Fibroblast of skin of left quadriceps (primary cell): ENCODE measurements at places on chromosomes 4 and X.

DNA sequence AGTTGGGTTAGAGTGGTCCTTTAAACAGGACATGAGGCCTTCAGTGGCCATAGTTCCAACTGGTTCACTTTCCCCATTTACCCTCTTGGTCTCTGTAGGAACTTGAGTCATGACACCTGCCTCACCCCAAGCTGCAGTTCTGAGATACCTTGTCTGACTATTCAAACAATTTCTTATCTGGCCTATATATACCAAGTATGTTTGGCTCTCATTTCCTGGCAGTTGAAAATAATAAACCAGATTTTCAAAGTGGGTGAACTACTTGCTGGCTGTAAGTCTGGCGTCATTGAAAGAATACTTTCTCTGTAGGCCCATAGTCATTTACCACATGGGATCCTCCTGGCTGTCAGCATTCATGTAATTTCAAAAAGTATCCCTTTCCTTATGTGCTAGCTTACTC lies 228.8 kb downstream of the SHROOM3 start:
- DNase-seq = no peak

- DNase-seq = no peak
Measured at GRCh38 chr4:175325230-175325629, 407.1 kb downstream of the ADAM29 start.

DNA sequence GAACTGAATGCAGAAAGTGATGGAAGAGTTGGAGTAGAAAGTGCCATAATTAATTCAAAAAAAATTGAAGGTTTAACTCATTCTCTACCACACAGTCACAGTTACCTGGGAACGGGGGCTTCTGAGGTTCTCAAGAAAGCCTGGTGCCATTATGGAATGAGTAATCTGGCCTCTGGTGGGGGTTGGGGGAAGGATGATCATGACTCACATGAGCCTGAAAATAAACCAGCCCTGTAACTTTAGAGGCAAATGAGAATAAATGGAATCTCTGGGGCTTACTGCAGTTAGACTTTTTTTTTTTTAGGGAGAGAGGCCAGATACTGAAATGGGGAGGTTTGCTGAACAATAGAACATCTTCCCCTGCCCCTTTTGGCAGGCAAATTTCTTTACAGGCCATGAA lies 55.3 kb downstream of the SOD3 start:
- peak; percentile 82 for DNase-seq

- no peak for DNase-seq
Measured at GRCh38 chr4:66023061-66023460, 352.8 kb upstream of the EPHA5 start.

DNA sequence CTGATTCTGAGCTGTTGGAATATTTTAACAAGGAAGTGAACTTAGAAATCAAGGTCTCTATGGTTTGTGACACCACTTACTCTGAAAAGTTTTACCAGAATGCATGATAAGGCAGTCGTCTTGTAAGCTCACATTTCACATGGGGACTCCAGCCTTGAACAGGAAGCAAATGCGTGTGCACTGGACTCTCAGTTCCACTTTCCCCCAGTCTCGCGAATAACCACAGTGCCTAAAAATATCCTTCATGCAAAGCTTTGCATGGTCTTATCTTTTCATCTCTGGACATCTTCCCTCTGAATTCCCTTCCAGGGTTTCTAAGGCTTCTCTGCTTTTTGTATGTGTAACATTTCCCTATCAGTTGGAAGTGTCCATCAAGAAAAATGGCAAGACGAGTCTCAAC lies 581.8 kb downstream of the NLGN4X start:
- DNase-seq = no peak

- no peak for DNase-seq
Measured at GRCh38 chr4:16377887-16378286, 151.6 kb upstream of the TAPT1 start.

GRCh38 chrX:148913971-148914370 lies 413.6 kb downstream of the AFF2 start:
- no peak for DNase-seq

- DNase-seq = no peak
Measured at GRCh38 chr4:39046249-39046648, 14.0 kb upstream of the TMEM156 start.

DNA sequence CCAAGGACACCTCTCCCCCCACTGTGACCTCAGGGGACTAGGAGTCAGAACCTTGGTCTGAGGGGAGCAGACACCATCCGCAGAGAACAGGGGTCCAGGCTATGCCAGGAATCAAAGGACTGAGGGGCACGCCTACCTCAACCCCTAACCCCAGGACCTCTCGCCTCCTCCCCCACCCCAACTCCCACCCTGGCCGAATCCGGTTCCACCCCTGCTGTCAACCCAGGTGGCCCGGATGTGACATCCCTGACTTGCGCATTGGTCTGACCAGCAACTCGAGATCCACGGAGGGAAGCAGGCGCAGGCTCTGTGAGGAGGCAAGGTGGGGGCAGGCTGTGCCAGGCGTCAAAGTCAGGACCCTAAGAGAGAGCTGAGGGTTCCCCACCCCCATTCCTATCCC lies 468 bp upstream of the MAGEA4 start:
- DNase-seq = no peak

DNA sequence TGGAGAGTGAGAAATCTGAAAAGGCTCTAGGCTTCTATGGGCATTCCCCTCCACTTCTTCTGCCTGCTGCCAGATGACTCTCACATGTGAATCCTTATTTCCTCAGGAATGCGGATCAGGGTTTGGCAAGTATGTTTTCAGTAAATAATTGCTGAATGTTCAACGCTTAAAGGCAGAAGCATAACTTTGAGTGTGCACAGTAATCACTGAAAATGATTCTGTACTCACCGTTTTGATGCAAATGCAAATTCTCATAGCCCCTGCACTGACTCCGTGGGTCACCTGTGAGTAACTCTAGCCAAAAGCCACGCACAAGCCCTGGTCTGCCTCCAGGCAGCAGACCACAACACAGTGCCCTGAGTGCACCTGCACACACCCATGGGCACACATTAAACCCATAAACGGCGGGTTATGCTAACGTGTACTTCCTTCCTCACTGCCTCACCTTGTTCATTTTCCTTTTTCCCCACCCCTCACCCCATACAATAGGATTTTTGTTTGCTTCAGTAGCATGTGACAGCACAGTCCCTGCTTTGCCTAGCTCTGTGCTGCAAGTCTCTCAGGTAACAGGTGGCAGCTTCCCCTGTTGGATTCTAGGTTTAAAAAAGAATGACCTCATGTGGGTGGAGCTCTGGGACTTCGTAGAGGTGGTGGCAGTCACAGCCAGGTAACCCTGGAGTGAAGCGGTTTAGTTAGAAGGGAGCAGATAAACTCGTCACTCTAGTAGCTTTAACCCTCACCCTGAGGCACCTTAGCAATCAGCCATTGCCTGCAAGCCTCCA lies at the start of gene ARHGEF38:
ARHGEF38 (plus strand) TSS at position 656 of the 782 bp plus-strand sequence. CDS start 146 bp downstream, outside the sequence.
- no peak for DNase-seq

- no peak for DNase-seq
Measured at GRCh38 chr4:25978327-25978726, 64.3 kb downstream of the SMIM20 start.

GRCh38 chr4:20422398-20422797 lies 170.7 kb downstream of the SLIT2 start:
- no peak for DNase-seq

DNA sequence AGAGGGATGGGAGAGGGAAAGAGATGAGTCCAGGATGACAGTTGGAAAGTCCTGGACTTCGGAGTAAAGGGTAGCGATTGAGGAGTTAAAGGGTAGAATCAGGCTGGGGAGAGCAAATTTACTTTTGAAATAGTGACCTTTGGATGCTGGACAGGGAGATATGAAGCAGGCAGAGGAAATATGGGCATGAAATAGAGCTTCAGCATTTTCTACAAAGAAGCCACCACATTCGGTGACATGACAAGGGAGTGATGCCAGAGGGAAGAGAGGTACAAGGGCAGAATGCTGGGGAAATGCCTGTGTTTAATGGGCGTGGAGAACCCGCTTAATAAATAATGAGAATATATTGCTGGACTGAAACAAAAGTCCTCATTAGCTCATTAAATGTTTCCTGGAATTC lies 92.7 kb downstream of the TBL1X start:
- no peak for DNase-seq

- DNase-seq = peak; percentile 1
Measured at GRCh38 chr4:30073011-30073710, 647.0 kb upstream of the PCDH7 start.

- peak; percentile 57 for DNase-seq
Measured at GRCh38 chr4:76518241-76518640, 83.2 kb downstream of the SHROOM3 start.

DNA sequence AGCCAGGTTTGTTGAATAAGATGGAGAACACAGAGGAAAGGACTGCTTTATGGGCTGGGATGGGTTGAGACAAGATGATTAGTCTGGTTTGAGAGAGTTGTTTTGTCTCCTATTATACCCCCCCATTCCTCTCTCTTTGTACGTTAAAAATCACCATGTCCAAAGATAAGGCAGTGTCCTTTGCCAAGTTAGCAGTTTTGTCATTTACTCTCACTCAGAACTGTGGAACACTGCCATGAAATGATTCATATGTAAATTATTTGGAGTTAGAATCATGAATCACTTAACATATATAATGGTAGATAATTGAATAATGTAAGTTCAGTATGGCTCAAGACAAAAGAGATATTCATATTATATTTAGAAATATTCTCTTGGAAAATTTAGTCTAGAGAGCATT lies 151.3 kb downstream of the DCLK2 start:
- peak; percentile 89 for DNase-seq

GRCh38 chr4:119682099-119682498 lies 53.5 kb upstream of the PDE5A start:
- no peak for DNase-seq

DNA sequence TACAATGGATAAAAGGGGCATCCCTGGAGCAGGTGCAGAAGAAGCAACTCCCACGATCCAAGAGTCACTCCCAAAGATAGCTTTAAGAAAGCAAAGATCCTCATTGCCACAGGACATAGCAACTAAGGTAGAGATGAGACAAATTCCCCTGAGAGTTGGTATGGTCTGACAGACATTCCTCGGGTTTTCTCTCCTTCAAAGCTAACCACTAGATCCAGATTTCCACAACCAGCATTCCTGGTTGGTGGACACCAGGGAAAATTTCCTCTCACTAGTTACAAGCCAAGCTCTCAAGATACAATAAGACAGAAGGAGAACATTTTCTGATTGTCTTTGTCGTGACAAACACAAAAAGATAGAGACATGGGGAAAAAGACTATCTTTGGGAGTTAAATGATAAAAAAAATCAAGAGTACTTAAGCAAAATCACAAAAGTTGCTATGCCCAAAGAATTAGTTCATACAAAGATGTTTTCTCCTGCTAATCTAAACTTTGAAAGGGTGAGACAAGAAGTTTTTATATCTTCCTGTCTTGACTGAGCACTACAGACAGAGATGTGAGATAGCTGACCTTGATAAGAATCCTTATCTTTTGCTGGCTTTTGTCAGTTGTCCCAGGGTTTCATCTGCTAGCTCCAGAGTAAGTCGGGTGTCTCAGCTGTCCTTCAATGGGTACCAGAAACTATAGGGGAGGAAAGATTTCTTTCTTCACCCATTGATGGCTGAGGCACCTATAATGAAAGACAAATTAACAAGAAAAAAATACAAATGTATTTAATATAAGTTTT lies 200.5 kb downstream of the CENPC start:
- no peak for DNase-seq

- DNase-seq = no peak
Measured at GRCh38 chr4:173214661-173215060, 46.0 kb downstream of the GALNT7 start.

GRCh38 chrX:39613997-39614679 lies 483.6 kb downstream of the BCOR start:
- DNase-seq = no peak

DNA sequence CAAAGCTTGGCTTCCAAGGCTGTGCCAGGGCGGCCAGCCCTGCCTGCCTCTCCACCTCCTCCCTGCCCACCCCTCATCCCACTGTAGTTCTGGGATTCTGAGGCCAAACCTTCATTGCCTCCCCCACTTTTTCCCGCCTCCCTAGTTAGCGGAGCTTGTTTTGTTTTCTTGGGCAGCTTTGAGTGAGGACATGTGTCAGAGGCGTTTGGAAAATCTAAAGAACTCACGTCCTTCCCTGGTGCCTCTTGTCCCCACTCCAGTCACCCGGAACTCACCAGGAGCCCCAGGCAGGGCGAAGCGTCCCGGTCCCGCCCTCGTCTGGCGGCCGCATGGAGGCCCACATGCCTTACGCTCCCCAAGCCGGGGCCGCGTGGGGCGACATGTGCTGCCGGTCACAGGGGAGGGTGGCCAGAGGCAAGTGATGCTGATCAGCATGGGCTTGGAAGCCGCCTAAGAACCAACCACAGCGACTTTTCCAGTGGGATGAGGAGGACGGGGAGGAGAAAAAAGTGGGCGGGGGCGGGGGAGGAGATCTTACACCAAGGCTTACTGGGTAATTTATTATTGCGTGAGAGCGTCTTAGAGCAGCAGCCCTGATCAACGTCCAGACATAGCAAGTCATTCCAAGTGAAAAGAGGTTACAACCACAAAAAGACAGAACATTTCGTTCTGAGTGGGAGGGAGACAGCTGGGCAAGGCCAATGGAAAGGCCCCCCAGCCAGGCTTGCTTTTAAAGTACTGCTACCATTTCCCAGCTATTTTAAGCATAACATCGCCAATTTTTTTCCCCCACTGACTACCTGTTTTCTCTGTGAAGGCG lies 48.5 kb downstream of the PRPS1 start:
- DNase-seq = peak; percentile 60

DNA sequence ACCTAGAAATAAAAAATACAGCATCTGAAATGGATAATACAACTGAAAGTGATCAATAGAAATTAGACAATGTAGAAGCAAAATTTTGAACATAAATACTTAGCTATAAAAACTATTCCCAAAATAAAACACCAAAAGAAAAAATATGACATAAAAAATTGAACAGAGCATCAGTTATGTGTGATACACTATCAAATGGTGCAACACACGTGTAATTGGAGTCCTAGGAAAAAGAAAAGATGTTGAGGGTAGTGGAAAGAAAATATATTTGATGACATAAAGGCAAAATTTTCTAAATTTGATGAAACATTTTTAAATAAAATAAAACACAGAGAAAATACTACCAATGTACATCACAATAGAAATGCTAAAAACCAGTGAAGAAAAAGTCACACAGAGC lies 63.1 kb downstream of the NPY2R start:
- DNase-seq = no peak

DNA sequence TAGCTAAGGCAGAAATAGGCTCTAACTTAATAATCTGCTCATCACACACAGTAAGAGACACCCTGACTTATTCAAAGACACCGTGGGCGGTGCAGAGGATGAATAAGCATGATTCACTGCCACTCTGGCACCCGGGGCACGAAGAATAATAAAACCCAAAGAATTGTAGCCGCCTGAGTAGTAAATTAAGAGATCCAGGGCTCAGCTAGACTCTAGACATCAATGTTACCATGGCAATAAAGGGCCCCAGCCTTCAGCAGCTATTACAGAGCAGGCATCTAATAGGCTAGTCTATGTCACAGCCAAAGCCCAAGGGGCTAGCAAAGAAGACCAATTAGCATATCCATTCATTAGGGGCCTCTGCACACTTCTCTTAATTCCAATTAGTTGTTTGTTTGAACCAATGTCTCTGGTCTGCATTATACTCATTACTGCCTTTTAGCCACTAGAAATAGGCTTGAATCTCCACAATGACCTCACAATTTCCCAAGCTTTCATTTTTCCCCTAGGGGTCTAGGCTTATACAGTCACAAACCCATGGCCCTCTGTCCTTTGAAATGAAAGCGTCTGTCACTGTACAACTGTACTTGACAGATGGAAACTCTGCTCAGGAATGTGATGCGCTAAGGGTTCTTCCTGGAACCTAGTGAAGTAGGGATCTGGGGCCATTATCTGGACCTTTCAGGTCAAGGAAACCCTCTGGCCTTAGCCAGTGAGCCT lies 3.0 kb upstream of the ATP1B4 start:
- no peak for DNase-seq

- no peak for DNase-seq
Measured at GRCh38 chr4:181193131-181193930, 1049.9 kb upstream of the TENM3 start.

- DNase-seq = no peak
Measured at GRCh38 chr4:38181286-38181685, 221.1 kb downstream of the PTTG2 start.
